ENCODE measurements at places on chromosomes 2 and 18. TPM values are rescaled to one million over a fixed set of nuclear protein-coding genes. Genes with fewer than 3 reads are reported as not detected.

HAAO gene
- total RNA-seq = 1.2 TPM

ANKRD53 gene
- total RNA-seq = 0.30 TPM

VSNL1 gene
- total RNA-seq = 0.05 TPM

RNMT gene
- total RNA-seq = 47.9 TPM

RTKN gene
- 60.8 TPM for total RNA-seq

TCF23 gene
- not detected for total RNA-seq

RRM2 gene
- total RNA-seq = 3.4 TPM

STEAP3 gene
- total RNA-seq = 24.5 TPM

PRSS56 gene
- not detected for total RNA-seq

SLC9A2 gene
- total RNA-seq = 6.4 TPM

TMEM37 gene
- 0.69 TPM for total RNA-seq

APCDD1 gene
- under 0.01 TPM for total RNA-seq

SIX3 gene
- not detected for total RNA-seq

ANO7 gene
- total RNA-seq = 1.8 TPM

STARD6 gene
- 0.69 TPM for total RNA-seq

CCDC85A gene
- total RNA-seq = 0.15 TPM

SNTG2 gene
- total RNA-seq = not detected

SPC25 gene
- total RNA-seq = 1.2 TPM

CIDEA gene
- not detected for total RNA-seq

MALT1 gene
- 297 TPM for total RNA-seq

SATB2 gene
- 2.3 TPM for total RNA-seq

C18orf32 gene
- 32.0 TPM for total RNA-seq

BCL2 gene
- 6.3 TPM for total RNA-seq

ECEL1 gene
- total RNA-seq = not detected

ZNF519 gene
- 5.0 TPM for total RNA-seq

POTEJ gene
- total RNA-seq = not detected

SPATA3 gene
- total RNA-seq = not detected

Data from renal cortical epithelial cell (primary cell).